ENCODE measurements at places on chromosomes 3 and 15. TPM values are rescaled to one million over a fixed set of nuclear protein-coding genes. Genes with fewer than 3 reads are reported as not detected.

MAGI1 gene
- total RNA-seq: 6.3 TPM

GRCh38 chr15:62901909-62902546 lies 140.5 kb upstream of the TPM1 start:
- DNase-seq: no peak

- no peak for DNase-seq
Measured at GRCh38 chr3:170027233-170028102, 10.3 kb upstream of the GPR160 start.

GRCh38 chr3:106157411-106157810 lies 288.6 kb upstream of the CBLB start:
- DNase-seq: no peak

DNA sequence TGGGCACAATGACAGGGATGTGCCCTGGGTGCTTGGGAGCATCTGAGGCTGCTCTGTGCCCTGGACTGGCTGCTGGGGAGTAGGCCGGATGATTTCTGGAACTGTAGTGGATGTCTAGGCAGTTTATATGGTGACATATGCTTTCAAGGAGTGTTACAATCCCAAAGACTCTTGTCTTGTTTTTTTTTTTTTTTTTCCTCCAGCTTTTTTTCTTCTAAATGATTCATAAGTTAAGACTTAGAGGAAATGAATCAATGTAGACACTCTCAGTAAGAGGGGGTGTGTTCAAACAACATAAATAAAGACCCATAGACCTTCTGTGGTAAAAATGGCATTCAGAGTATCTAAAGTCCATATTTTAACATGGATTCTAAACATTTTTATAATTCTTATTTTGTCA lies 706.1 kb upstream of the GOLIM4 start:
- no peak for DNase-seq

IL5RA gene
- total RNA-seq: not detected

- peak; percentile 85 for DNase-seq
Measured at GRCh38 chr3:129560911-129561594, 18.1 kb downstream of the H1-8 start.

PIAS1 gene
- total RNA-seq: 28.7 TPM

- no peak for DNase-seq
Measured at GRCh38 chr3:121514496-121514895, 31.3 kb downstream of the POLQ start.

- DNase-seq: no peak
Measured at GRCh38 chr15:38589502-38589901, 24.9 kb upstream of the RASGRP1 start.

GRCh38 chr3:135650309-135650708 lies 315.2 kb upstream of the PPP2R3A start:
- no peak for DNase-seq

DNA sequence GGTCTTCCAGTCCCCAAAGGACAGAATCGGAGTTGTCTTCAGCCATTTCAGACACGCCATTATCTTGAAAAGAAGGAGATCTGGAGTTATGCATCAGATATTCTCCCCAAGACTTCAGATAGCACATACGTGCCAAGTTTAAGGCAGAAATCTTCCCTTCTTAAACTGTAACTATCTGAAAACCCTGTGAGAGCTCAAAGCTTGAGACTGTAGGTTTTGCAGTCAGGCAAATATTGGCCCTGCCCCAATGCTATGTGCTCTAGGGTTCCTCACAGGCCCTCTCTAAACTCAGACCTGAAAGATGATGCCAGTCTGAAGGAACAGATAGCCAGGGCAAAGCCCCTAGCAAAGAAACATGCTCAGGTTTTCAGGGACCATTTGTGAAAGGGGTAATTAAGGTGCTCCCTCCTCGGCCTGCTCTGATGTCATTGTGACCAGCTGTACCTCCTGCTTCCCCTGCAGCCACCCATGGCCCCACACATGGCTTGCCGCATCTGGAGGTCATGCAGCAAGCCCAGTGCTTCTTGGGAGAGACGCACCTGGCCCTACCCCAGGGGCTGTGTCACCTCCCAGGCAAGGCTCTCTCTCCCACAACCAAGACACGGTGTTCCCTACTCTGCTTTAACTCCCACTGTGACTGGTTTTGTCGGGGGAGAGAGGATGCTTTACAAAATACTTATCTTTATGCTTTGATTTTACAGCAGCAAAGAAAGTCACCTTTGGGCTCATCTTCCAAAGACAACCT lies 53.4 kb upstream of the POMGNT2 start:
- DNase-seq: no peak

LARP6 gene
- 18.9 TPM for total RNA-seq

ZCWPW2 gene
- 4.0 TPM for total RNA-seq

GRCh38 chr3:156519758-156520162 lies 35.2 kb downstream of the SSR3 start:
- DNase-seq: no peak

- DNase-seq: no peak
Measured at GRCh38 chr3:185115371-185115770, 37.5 kb downstream of the C3orf70 start.

DNA sequence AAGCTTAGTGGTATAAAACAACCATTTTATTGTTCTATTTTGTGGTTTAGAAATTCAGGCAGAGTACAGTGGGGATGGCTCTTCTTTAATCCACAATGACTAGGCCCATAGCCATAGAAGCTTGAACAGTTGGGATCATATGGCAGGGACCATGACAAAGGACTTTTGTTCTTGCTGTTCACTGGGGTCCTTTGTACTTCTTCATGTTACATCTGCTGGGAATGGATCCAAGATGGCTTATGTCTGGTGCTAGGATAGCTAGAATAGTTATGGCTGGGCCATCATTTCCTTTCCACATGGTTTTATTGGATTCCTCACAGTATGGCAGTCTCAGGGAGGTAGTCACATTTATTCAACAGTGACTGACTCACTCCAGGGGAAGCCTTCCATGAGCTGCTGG lies 427.9 kb upstream of the AGTR1 start:
- DNase-seq: no peak

CACNA2D3 gene
- 10.2 TPM for total RNA-seq

GRCh38 chr15:90234096-90234988 lies at the start of gene GDPGP1:
GDPGP1 (plus strand) TSS chr15:90234209; CDS start chr15:90240909, 6,700 bp downstream.
- DNase-seq: no peak

GRCh38 chr3:70861234-70861633 lies 548.8 kb upstream of the MDFIC2 start:
- DNase-seq: no peak

CACNA1D gene
- total RNA-seq: 0.28 TPM

DNA sequence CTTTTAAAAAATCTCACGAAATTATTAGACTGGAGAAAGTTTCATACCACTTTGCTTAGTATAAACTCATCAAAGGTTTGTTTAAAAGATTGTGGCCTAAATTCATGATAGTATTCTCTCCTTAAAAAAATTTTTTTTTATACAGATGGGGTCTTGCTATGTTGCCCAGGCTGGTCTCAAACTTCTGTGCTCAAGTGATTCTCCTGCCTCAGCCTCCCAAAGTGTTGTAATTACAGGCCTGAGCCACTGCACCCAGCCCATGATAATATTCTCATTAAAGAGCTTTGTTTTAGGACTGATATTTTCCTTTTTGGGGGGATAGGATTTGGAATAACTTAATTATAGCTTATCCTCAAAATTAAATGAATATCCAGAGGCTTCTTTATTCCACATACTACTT lies 19.9 kb downstream of the ECT2 start:
- DNase-seq: no peak

GRCh38 chr3:23312866-23313265 lies 109.7 kb downstream of the UBE2E2 start:
- no peak for DNase-seq

TGM4 gene
- total RNA-seq: not detected

Data from psoas muscle (tissue), 8 donors.